Stimulated activated CD4-positive, alpha-beta T cell treated with anti-CD3 and anti-CD28 coated beads, TNF-alpha, amount 100 ng/mL, for 4 hours (primary cell): ENCODE measurements at places on chromosomes 12 and 14.

DNA sequence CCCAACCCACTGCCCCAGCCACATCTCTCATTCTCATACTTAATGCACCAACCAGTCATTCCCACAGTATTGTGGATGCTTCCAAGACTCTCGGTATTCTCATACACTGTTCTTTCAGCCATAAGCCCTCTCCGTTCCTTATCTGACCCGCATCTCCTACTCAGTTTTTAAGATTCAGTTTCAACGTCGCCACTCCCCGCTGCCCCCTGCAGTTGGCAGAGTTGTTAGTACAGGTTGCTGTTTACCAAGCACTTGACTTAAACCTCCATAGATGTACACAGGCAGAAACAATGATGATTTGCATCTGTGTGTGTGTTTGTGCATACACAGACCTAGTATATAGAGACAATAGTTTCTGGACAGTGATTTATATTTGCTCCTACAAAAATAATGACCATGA, 40.2 kb downstream of the PAH start:
- no peak for DNase-seq

- DNase-seq, result no peak
Observed at GRCh38 chr14:104876251-104876699, 11.2 kb downstream of the CEP170B start.

DNA sequence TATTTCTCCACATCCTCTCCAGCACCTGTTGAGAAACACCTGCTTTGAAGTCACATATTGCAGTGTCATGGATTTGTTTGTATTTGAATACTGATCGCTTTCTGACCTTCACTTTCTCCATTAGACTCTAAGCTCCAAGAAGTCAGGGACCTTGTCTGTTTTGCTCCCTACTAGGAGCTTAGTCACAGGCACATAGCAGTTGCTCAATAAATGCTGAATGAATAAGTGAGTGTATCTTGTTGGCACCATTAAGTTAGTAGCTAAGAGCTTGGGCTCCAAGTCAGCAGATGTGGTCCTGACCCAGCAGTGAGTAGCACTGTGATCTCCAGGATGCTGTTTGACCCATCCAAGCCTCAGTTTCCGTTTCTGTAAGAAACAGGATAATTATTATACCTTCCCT, 10.1 kb downstream of the MVK start:
- no peak for DNase-seq

GRCh38 chr14:99815696-99816095, 22.5 kb downstream of the EML1 start:
- no peak for DNase-seq

DNA sequence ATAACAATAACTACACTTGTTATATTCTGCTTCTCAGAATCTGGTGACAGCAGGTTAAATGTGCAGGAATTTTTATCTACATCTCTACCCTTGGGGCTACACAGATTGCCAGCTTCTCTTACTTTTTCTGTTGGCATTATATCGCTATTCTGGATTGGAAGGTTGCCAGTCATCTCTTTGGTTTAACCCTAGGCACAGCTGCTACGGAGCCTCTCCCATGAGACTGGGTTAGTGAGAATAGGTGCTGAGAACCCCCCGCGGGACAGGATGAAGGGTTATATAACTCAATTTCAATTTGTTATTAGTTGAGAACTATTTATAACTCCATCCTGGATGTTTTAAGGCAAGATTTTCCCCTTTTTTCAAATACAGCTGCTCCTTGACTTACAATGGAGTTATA, 73.1 kb downstream of the ACADS start:
- no peak for DNase-seq

- no peak for DNase-seq
Observed at GRCh38 chr12:99386907-99387306, 260.6 kb upstream of the GARIN6 start.

DNA sequence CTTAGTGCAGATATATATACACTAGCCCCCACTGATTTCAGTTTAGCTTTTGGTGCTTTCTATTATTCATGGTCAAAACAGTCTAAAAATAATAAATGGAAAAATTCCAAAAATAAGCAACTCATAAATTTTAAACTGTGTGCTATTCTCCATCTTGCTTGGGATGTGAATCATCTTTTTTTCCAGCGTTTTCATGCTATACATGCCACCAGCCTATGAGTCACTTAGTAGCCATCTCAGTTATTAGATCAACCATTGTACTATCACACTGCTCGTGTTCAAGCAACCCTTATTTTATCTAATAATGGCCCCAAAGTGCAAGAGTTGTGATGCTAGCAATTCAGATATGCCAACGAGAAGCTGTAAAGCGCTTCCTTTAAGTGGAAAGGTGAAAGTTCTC, 73.9 kb upstream of the KRR1 start:
- DNase-seq, result no peak

DNA sequence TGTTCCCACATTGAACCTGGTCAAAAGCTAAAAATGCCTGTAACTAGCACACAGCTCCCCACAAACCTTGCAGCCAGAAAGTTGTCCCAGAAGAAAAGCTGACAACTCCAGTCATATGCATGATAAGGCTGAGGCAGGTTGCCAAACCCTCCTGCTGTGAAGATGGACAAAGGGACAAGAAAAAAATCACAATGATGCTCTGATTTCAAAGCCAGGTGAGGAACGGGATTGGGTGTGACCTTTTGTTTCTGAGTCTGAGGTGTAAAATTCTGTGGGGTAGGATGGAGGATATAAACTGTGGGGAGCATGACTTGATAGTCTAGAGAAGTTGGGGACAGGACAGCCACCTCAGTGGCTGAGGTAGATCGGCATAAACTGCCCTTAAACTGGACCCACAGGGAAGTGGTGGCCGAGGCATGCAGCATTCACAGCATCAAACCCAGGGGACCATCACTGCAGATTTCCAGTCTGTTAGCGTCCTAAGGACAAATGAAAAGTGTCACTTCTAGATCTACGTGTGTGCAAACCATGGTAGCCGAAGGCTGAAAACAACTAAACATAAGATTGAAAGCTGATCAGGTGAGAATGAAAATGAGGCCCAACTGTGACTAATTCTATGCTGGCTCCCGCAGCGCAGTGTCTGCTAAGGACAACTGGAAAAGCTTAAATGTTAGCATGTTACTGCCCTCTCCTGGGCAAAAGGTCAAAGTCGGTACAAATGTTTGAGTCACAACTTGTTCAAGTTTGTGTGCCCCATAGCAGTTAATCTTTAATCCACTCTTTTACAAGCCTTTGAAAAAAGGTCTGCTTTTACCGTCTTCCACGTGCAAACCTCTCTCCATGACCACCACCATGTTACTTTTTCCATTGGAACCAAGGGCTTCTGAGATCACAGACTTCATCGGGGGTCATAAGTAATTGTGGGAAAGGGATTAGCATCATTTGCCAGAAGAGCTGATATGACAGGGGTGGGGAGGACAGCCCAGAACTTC, 39.8 kb downstream of the GRIN2B start:
- DNase-seq, result no peak

GRCh38 chr12:104604070-104604994, 147.6 kb downstream of the CHST11 start:
- DNase-seq, result no peak

DNA sequence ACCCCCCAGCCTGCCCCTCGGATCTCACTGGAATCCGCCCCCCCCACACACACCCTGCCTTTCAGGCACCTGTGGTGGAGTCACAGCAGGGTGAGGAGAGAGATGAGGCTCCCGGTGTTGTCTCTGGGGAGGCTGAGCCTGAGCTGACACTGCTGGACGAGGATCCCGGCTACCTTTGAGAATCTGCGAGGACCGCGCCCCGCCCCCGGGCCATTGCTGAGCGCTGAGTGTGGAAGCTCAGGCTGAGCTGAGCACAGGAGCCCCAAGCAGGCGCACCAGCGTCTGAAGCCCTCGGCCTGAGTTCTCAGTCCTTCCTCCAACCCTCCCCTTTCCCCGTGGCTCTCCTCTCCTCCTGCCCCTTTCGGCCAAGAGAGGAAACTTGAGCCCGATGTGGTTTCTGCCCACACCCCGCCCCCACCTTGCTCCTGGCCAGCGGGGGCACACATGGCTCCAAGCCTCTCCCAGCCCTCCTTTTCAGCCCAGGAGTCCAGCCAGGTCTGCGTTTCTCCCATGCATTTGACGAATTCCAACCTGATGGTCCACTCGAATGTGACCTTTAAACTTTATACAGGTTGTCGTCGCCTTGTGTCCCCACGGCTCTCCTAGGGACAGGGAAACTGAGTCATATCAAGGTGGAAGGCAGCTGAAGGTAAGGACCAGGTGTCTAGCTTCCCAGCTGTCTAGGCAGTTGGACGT, at the start of gene NFE2:
Gene NFE2, minus strand, starts transcription at position 284 of the 696 bp plus-strand sequence. CDS start 5,767 bp downstream, outside the sequence.
- no peak for DNase-seq

DNA sequence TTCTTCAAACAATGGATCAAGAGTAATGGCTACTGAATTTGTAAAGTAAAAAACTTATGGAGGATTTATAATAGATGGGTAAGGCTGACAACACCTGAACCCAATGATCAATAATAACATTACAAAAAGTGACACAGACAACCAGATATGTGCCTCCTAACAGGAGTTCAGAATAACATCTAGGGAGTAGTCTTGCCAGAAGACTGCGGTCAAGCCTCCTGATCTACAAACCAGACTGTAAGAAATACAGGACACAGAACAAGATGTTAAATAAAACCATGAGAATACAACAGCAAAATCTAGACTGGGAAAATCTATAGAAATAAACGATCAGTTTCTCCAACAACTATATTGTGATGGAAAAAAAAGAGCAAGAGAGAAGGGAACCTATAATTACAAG, 262.6 kb upstream of the TMTC1 start:
- no peak for DNase-seq

DNA sequence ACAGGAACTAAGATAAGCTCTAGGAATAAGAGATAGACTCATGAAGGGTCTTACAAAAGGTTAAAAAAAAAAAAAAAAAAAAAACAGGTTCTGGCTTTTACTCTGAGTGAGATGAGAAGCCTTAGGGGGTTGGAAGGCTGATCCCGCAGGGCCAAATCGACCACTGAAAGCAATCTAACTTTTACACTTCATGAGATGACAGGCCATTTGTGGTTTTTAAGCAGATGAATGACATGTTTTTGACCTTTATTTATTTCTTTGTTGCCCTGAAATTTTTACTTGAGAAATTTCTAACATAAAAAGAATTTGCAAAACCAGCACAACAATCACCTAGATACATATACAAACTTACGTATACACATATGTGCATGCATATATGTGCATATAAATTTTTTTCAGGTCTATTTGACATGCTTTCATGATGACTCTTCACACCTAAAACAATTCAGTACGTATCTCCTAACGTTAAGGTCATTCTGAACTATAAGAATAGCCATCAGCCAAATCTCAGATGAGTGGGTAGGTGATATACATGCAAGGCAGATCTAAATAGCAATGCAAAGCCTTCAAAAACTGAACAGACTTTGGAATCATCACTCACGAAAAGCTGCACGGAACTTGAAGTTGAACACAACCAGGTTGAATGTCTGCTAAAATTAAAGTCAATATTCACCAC, 87.0 kb downstream of the R3HDM2 start:
- DNase-seq, result no peak

GRCh38 chr14:99173086-99173485, 98.9 kb downstream of the BCL11B start:
- no peak for DNase-seq

DNA sequence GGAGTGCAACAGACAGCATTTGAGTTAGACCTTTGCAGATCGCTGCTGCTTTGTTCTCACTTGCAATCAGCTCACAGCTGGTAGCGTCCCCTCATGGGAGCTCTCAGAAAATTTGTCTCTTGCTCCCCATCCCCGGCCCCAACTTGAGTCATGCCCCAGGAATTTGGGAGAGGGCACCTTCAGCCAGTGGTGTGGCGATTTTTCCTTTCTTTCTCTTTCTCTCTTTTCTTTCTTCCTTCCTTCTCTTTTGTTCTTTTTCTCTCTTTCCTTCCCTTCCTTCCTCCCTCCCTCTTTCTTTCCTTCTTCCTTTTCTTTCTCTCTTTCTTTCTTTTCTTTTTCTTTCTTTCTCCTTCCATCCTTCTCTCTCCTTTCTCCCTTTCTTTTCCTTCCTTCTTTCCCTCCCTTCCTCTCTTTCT, 34.2 kb upstream of the MAP1LC3B2 start:
- DNase-seq, result no peak

DNA sequence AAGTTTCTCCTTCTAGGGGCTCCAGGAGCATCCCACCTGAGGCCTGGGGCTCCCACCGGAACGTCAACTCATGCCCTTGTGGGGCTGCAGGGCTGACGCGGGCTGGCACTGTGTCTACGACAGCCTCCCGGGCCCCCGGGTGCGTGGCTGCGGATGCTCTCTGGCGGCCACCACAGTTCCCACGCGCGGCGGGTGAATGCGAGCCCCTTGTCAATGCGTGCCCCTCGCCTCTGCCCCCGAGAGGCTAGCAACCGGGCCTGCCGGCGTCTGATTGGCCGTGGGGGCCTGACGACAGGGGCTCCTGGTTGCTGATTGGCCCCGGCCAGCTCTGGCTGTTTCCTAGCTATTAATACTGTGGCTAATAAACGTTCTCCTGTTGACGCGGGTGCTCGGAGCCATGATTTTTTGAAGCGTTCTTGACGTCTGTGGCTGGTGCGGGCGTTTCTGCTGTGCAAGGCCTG, 1.8 kb upstream of the MEG3 start:
- no peak for DNase-seq

GRCh38 chr12:8780389-8780788, 42.0 kb upstream of the A2ML1 start:
- no peak for DNase-seq

GRCh38 chr12:113244478-113244958, 23.3 kb downstream of the TPCN1 start:
- DNase-seq, result no peak

DNA sequence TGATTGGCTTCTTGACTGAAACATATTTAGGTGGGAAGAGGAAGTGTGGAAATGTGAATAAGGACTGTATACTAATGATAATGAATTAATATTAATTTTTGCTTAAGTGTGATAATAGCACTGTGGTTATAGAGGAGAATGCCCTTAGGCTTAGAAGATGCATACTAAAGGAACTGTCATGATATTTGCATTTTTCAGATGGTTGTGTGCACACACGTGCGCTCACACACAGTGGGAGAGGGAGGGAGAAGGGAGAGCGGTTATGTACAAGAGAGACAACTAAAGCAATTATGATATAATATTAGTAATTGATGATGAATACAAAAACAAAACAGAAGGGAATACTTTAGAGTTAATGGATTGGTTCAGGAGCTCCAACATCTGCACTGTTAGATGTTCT, 54.2 kb downstream of the RCOR1 start:
- DNase-seq, result no peak

DNA sequence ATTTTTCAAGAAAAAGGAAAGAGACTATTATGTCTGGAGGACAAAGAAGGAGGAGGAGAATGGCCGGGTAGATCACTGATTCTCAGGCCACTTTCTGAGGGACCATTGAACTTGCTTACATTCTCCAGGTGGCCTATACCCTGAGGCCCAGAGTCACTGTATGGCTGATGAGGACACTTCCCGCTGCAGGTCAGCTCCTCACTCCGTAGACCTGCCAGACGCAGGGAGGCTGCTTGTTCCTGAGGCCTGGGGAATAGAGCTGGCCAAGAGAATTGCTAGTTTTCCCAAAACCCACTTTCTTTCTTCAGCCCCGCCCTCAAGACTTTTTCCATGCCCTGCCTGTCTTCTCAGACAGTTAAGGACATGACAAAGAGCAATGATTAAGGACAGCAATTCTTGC, 510.5 kb upstream of the TBX3 start:
- no peak for DNase-seq

GRCh38 chr12:95335948-95336347, 118.3 kb downstream of the VEZT start:
- DNase-seq, result no peak

- DNase-seq, result no peak
Observed at GRCh38 chr12:110353211-110353965, 50.1 kb downstream of the ANAPC7 start.
